ENCODE measurements at places on chromosomes 3 and 15.

DNA sequence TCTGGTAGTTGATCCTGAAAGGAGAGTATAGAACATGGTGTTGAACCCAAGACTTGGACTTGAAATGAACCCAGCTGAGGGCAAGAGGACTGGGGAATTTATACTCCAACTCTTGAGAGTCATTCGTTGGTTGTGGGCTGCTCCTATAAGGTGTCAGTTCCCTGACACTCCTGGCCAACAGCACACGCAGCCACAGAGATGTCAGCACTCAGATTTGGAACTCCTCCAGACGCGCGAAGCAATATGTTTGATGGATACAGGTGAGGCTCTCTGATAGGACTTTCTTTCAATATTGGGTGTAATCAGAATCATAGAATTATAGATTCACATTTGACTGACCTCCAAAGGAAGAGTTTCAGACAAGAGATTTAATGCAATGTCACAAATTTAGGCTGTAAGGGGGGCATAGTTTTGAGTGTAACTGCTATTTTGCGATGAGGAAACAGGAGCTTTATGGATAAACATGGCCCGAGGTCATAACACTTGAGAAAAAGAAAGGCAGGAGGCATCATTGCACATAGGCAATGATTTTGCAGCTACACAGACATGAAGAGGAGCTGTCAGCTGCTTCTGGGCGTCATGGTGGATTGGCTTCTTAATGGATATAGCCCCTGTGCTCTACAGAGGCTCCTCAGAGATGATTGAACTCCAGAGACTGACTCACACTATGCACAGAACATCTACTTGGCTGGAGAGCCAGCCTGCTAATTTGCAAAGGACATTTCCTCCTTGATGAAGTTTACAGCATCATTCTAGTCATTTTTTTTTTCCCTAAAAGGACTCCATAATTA lies 569.2 kb upstream of the RGMA start:
- no peak for DNase-seq

DNA sequence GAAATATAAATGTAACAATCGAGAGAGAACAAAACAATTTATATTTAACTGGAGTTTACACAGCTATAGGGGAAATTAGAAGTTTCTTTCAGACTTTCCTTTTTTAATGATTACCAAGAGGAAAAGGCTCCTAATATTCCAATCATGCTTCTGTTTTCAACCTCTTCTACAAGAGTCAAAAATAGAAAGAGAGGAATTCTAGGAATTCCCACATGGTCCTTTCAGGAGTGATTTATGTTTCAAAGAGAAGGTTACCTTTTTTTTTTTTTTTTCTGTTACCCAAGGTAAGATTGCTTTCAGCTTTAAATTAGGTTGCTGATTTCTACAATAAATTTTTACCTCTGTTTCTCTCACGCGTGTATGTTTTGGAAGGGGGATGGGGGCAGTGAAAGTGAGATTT lies 355.3 kb upstream of the DCBLD2 start:
- no peak for DNase-seq

DNA sequence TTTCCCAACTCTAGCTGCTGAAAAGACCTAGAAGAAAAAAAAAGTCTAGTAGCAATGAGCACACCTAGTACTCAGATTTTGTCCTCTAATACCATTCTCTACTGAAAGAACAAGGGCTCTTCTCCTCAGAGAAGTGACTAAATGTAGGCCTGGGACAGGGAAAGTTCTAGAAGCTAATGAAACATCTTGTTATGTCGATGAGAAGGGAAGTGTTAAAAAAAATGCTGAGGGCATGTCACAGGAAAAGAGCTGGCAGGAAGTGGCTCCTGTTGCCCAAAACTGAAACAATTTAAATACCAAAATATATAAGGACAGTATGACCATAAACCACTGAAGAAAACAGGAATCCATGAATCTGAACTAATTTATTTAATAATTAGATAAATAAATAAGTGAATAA lies 581.4 kb upstream of the TBL1XR1 start:
- no peak for DNase-seq

DNA sequence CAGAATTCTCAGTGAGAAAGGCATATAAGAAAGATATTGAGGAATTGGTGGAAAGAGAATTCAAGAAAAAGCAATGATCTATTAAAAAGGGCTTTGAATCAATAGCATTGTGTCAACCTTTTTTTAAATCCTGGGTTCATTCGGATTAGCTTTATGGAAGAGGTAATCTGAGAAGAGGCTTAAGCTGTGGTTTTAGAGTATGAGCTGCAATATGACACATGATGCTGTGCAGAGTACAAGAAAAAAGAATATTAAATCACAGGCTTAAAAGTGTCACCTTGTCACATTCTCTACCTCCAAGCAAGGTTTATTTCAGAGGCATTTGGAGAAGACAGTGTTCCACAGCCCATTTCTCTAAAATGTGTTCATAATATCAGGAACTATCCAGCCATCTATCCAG lies 128.9 kb downstream of the RTP4 start:
- DNase-seq: no peak

DNA sequence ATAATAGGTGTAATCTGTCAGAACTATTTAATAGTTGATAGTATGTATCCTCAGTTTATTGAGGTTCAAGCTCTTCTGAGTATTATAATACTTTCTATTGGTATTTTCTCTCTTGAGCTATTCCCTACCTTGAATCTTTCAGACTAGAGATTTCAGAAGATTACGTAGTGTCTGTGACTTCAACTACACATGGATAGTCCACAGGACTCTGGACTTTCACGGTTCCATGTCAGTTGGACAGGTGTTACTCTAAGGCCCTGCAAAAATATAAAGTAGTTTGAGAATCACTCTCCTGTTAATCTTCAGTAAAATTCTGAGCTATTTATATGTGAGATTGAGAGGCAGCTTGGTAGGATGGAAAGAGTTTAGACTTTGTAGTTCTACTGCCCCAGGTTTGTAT lies 353.5 kb upstream of the TPRG1 start:
- no peak for DNase-seq

GRCh38 chr15:25616471-25616870 lies 177.6 kb upstream of the UBE3A start:
- DNase-seq: no peak

DNA sequence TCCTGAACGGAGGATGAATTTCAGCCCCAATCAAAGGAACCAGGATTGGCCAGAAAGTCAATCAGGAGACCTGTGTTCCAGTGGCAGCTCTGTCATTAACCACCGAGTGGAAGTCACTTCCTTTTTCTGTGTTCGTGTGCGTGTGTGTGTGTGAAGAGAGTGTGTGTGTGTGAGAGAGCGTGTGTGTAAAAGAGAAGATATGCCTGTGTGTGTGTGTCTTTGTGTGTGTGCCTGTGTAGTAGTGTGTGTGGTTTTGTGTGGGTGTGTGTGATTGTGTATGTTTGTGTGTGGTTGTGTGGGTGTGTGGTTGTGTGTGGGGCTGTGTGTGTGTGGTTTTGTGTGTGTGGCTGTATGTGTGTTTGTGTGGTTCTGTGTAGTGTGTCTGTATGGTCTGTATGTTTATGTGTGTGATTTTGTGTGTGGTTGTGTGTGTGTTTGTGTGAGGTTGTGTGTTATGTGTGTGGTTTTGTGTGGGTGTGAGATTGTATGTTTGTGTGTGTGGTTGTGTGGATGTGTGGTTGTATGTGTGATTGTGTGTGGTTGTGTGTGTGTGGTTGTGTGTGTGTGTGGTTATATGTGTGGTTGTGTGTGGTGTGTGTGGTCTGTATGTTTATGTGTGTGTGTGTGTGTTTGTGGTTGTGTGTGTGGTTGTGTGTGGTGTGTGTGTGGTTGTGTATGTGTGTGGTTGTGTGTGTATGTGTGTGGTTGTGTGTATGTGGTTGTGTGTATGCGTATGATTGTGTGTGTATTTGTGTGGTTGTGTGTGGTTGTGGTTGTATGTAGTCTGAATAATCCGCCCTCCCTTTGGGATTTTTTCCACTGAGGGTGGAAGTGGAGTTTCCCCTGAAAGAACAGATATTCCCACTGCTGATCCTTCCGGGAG lies 314.4 kb downstream of the SHQ1 start:
- no peak for DNase-seq

DNA sequence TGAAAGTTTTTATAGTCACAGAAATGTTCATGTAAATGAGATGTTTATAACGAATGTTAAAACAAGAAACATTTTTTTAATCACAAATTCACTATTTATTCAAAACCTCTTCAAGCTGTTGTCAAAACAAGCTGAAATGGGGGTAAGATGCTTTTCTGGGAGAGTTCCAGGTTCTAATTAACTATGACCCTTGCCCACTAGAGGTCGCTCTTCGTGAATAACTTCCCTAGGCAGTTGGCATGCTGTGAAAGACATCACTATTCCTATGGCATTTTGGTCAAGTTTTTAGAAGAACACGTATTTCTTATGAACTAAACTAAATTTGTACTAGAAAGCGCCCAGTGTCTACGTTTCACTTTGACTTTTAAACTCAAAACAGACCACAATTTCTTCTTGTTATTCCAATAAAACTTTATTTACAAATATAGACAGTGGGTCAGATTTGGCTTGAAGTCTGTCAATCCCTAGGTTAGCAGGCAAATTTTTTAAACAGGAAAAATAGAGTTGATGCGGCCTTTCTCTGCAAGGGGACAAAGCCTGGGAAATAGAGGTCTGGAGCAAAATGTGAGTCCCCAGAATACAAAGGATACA lies 62.8 kb upstream of the CMTM8 start:
- no peak for DNase-seq

- DNase-seq: no peak
Observed at GRCh38 chr15:82062479-82063454, 16.9 kb upstream of the MEX3B start.

DNA sequence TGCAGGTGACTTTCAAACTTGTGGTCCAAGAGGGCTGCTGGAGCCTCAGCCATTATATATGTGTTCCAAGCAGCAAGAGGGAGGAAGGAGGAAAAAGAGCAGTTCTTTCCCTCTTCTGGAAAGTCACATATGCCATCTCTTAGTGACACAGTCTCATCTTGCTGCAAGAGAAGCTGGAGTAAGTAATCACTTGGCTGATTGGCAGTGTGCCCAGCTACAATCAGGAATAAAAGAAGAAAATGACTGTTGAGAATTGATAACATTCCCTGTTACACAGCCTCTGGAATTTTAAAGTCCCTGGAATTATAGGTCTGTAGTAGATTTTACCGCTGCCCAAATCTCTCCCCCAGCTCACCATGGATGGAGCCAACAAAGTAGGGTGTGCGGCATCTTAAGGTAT lies 31.4 kb upstream of the LYZL4 start:
- no peak for DNase-seq

GRCh38 chr3:67646586-67647234 lies 7.7 kb downstream of the SUCLG2 start:
- no peak for DNase-seq

- no peak for DNase-seq
Observed at GRCh38 chr3:127739347-127740135, 66.8 kb downstream of the ABTB1 start.

- DNase-seq: no peak
Observed at GRCh38 chr3:157101486-157101885, 58.5 kb downstream of the CCNL1 start.

GRCh38 chr3:124851136-124851535 lies 36.0 kb downstream of the ITGB5 start:
- DNase-seq: no peak

GRCh38 chr3:55330355-55330754 lies 156.8 kb downstream of the WNT5A start:
- DNase-seq: no peak

GRCh38 chr3:73470860-73471259 lies 153.9 kb downstream of the PDZRN3 start:
- DNase-seq: no peak

DNA sequence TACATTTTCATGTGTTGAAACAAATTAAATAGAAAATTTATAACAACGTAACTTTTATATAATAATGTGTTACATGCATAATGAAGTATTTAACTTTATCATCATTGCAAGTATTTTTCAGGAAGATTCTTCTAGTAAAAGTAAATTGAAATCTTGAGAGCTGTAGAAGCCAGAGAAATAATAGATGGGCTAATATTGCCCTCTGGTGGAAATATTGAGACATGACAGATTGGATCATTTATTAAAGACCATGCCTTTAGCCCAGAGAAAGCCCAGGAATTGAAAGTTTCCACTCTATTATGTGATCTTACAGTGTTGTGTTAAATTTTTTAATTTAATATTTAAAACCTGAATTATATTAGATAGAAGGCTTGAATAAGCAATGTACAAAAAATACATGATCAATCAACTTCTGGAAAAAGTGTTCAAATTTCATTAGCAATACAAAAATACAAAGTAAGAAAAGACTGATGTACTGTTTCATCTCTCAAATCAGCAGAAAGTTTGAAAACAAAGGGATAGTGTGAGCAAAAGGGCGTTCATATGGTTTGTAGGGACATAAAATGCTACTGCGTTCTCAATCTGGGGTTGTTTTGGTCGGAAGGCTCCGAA lies 52.7 kb upstream of the SPTSSB start:
- no peak for DNase-seq

- no peak for DNase-seq
Observed at GRCh38 chr3:39550354-39551051, 83.0 kb downstream of the MOBP start.

DNA sequence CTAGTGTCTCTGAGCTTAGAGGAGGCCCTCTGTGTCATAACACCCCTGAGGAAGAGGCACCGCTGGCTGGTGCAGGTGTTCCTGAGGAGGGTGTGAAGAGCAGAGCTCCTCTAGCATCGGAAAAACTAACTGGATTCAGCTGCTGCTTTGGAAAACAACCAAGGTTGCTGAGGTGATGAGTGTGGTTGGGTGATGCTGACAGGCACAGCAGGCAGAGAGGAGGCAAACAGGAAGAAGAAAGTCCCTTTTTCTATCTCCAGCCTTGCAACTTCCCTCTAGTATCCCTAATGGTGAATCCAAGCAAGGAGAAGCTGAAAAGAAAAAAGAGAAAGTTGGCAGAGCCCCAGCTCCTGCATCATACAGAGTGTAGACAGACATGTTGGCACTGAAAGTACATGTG lies 3.8 kb upstream of the OR4F15 start:
- DNase-seq: no peak

DNA sequence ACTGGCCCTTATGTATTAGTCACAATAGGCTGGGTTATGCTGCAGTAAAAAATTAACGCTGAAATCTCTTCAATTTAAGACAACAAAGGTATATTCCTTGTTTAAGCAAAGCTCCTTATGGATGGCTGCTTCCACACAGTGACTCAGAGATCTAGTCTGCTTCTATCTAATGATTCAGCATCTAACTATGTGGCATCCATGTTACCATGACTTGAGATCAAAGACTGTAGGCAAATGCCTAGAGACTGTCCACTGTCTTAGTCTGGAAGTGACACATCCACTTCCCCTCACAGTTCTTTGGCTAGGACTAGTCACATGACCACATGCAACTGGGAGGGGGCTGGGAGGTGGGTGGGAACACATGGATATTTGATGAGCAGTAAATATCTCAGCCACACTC lies 61.3 kb upstream of the PSMD6 start:
- DNase-seq: no peak

- no peak for DNase-seq
Observed at GRCh38 chr15:41905036-41905793, 11.4 kb upstream of the SPTBN5 start.

Data from right kidney (tissue), 9 donors.